ENCODE measurements at places on chromosomes 3 and 15. TPM values are rescaled to one million over a fixed set of nuclear protein-coding genes. Genes with fewer than 3 reads are reported as not detected.

STRC gene
- not detected for total RNA-seq

CRBN gene
- total RNA-seq: 78.6 TPM

GOLGA8S gene
- total RNA-seq: not detected

AMT gene
- 0.67 TPM for total RNA-seq

ZBED2 gene
- not detected for total RNA-seq

CTXN2 gene
- total RNA-seq: not detected

TRPM1 gene
- 0.38 TPM for total RNA-seq

C2CD4B gene
- 58.1 TPM for total RNA-seq

OR5K2 gene
- not detected for total RNA-seq

GPR62 gene
- under 0.01 TPM for total RNA-seq

FAM227B gene
- 3.8 TPM for total RNA-seq

ISLR2 gene
- not detected for total RNA-seq

CHP1 gene
- 147 TPM for total RNA-seq

VPS18 gene
- total RNA-seq: 64.7 TPM

C3orf49 gene
- total RNA-seq: not detected

KY gene
- not detected for total RNA-seq

CFAP91 gene
- total RNA-seq: 0.33 TPM

SLCO3A1 gene
- 0.65 TPM for total RNA-seq

TMEM207 gene
- not detected for total RNA-seq

ARGFX gene
- total RNA-seq: not detected

ATP13A3 gene
- total RNA-seq: 132 TPM

DUOXA2 gene
- total RNA-seq: not detected

NOP10 gene
- 285 TPM for total RNA-seq
